ENCODE measurements at places on chromosomes 5 and 9. TPM values are rescaled to one million over a fixed set of nuclear protein-coding genes. Genes with fewer than 3 reads are reported as not detected.

GRCh38 chr5:175712681-175713085 is 54.8 kb downstream of the HRH2 start:
- DNase-seq: no peak

- no peak for DNase-seq
Measured at GRCh38 chr9:93053781-93054331, 4.6 kb upstream of the SUSD3 start.

- no peak for DNase-seq
Measured at GRCh38 chr5:173878224-173878967, 9.8 kb upstream of the CPEB4 start.

RPS14 gene
- polyA plus RNA-seq: 1,980 TPM

RNF180 gene
- polyA plus RNA-seq: 2.2 TPM

INSL4 gene
- not detected for polyA plus RNA-seq
